ENCODE measurements at places on chromosomes 12 and 14.
A peak's percentile ranks its signal among the peaks of the same experiment; 100 is the strongest.

GRCh38 chr12:78712834-78713481 lies 151.6 kb upstream of the SYT1 start:
- no peak for DNase-seq

DNA sequence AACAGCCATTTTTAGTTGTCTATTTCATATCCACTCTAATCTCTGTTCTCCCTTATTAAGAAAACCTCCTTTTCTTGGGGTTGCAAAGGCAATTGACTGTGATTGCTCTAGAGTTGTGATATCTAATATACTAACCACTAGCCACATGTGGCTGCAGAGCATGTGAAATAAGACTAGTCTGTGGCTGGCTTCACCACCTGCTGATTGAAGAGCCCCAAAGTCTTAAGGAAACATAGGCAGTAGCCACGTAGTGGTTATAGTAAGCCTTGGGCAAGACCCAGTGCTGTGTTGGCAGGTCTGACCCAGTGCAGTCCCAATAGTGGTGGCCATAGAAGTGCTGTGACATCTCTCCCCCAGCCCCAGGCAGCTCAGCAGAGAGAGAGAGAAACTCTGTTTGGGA lies 28.4 kb upstream of the ATP2B1 start:
- no peak for DNase-seq

GRCh38 chr12:6883252-6883651 lies 10.1 kb upstream of the SPSB2 start:
- DNase-seq: no peak

DNA sequence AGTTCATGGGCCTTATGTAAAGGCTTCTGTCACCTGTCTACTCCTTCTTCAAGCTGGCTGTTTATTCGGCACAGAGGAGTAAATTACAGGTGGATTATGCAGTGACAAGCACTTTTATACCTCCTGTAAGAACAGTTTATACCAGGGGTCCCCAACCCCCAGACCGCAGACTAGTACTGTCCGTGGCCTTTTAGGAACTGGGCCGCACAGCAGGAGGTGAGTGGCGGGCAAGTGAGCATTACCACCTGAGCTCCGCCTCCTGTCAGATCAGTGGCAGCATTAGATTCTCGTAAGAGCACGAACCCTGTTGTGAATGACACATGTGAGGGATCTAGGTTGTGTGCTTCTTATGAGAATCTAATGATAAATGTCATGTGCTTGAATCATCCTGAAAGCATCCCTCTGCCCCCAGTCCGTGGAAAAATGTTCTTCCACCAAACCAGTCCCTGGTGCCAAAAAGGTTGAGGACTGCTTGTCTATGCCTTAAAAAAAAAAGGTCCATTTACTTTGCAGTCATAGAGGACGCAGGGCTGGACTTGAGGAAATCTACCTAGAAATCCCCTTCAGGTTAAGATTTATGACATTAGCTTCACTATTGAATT lies 78.8 kb downstream of the ETV6 start:
- DNase-seq: no peak

GRCh38 chr12:92362785-92363184 lies 217.1 kb upstream of the BTG1 start:
- DNase-seq: no peak

DNA sequence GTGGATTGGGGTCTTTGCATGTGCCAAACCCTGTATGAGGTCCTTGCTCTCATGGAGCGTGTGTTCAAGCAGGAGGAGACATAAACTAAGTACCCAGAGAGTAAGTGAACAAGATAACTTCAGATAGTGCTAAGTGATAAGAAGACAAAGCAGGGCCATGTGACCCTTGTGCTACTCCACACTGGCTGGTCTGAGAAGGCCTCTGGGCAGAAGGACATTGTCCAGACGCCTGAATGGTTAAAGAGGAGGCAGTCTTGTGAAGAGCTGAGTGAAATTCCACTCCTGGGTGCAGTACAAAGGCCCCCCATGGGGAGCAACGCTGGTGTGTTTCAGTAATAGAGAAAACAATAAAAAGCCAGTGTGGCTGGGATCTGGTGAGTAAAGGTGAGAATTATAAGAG lies 93.3 kb upstream of the RIC8B start:
- DNase-seq: no peak

DNA sequence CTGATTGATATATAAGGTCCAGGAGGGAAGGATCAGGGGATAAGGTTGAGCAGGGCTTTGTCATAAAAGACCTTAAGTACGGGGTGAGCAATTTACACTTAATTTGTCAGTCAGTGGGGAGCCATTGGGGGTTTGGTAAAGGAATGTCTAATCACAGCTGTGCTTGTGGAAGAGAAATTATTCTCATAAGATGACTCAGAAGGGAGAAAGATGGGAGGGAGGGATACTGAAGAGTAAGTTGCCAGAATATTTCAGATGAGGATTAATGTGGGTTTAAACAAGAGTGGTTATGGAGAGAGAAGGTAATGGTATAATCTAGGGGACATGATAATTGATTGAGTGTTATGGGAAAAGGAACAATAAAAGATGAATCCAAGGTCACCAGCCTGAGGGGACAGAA lies 500.1 kb upstream of the CCDC196 start:
- no peak for DNase-seq

GRCh38 chr14:74697543-74697942 lies 15.3 kb downstream of the AREL1 start:
- no peak for DNase-seq

DNA sequence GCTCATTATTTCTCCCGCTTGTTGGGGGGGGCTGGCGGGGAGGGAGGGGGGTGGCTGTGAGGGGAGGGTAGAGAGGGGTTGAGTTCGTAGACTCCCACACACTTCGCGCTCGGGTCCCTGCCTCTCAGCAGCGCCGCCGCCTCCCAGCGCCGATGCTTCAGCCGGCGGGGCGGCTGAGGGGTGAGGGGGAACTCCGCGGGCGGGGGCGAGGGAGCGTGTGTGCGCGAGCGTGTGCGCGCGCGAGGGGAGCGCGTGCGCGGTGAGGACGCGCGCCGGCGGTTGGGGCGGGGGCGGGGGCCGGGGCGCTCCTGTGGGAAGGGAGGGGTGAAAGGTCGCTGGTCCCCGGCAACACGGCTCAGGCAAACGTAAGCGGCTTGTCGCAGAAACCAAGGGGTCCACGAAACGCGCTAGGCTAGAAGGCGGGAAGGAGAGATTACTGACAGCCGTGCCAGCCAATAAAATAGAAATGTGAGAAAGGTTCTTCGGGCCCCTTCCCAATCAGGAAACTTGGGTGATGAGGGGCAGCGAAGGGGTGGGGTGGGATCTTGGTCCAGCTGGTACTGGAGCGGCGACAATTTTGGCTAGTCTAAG lies 343 bp upstream of the NOVA1 start:
- no peak for DNase-seq

DNA sequence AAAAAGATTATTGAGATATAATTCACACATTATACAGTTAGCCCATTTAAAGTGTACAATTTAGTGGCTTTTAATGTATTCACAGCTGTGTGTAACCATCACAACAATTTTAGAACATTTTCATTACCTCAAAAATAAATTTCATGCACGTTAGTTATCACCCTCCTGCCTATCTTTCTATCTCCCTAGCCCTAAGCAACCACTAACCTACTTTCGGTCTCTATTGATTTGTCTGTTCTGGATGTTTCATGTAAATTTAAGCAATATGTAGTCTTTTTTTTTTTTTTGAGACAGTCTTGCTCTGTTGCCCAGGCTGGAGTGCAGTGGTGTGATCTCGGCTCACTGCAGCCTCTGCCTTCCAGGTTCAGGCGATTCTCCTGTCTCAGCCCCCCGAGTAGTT lies 439.4 kb downstream of the PCNX1 start:
- DNase-seq: no peak

DNA sequence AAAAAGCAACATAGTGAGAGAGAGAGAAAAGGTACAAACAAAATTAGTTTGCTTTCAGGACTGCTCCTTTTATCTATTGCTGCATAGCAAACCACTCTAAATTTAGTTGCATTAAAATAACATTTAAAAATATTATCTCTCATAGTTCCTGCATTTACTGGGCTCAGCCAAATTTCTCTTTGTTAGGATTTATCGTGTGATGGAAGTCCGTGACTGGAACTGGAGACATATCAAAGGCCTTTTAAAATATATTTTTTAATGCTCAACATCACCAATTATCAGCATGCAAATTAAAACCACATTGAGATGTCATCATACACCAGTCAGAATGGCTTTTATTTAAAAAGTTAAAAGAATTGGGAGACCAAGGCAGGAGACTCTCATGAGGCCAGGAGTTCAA lies 107.6 kb upstream of the SYT1 start:
- DNase-seq: no peak

DNA sequence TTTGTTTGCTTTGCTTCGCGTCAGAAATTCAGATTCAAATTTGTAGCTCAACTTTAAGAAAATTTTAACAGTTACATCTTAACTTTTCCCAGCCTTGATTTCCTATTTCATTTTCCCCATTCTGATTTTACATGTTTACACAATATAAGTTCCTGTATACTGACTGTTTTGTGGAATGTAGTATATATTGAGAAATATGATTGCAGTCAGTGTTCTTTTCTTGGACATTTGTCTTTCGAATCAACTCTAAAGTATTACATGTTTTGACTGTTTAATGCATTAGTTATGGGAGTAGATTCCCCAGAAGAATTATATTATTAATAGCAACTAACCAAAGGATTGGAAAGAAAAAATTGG lies 48.1 kb downstream of the PRKCH start:
- DNase-seq: no peak

DNA sequence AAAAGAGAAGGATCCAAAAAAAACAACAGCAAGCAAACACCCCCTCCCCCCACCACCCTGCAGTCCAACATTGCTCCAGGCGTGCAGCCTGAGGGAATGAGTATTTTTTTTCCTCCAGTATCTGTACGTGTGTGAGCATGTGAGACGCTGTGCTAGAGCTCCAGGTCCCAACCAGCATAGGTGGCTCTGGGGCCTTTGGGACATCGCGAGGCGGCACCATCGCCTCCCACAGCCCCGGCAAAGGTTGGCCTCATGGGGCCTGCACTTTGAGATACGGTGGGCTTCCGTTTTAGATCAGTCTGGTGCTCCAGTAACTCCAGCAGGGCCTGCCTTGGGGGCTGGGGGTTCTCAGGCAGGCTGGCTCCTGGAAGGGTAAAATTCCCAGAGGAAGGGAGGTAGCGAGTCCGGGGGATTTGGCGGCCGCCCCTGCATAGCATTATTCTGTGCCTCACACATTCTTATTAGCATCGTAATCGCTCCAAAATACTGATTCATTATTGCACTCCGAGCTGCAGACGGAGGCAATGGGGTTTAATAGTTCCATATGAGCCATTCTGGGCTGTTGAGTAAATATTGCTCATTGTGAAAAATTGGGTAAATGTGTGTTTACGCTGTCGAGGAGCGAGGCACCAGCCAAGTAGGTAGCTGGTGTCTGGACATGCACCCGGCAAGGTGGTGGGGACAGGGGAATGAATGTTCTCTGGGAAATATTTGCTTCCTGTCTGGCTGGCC lies 143.1 kb upstream of the MYL2 start:
- no peak for DNase-seq

DNA sequence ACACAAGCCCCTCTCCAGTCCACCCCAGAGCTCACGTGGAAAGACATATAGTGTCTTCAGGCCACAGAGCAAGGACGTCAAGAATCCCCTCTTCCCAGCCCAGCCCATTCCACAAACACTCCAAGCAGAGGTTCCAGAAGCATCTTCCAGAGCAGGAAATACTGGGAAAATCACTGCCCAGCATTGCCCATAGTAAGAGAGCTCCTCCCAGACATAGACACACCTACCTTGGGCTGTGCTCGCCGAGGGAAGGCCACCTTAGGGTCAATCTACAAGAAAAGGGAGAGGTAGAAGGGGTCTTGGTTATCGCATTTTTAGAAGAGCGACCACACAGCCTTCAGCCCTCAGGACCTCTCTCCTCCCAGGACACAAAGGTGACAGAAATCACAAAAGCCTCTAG lies 4.5 kb downstream of the MSI1 start:
- no peak for DNase-seq

GRCh38 chr12:51923506-51924365 lies 16.4 kb downstream of the ACVRL1 start:
- DNase-seq: peak; percentile 38

- no peak for DNase-seq
These were observed 11.7 kb downstream of the TAOK3 start for GRCh38 chr12:118361092-118361404.

DNA sequence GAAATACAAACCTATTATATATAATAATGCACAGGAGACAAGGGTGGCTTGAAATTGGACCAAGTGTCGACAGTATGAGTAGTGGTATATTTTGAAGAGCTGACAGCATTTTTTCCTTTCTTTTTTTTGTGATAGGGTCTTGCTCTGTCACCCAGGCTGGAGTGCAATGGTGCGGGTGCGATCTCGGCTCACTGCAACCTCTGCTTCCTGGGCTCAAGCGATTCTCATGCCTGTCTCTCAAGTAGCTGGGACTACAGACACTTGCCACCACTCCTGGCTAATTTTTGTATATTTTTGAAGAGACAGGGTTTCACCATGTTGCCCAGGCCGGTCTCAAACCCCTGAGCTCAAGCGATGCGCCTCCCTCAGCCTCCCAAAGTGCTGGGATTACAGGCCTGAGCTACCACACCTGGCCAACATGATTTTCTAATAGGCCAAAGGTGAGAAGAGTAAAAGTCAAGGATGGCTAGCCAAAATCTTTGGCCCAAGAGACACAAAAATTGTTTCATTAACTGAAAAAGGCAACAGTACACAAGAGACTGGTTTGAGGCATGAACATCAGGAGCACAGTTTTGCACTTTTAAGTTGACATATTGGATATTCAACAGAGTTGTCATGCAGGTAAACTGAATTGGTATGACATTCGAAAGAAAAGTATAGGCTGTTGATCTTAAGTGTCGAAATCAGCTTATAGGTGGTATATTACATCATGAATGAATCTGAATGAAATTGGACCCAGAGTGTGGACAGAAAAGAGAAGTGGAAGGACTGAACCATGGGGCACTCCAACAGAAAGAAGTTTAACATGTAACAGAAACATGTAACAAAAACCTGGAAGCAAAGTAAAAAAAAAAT lies 12.5 kb downstream of the HNRNPC start:
- DNase-seq: no peak

GRCh38 chr14:67365476-67365875 lies 5.3 kb downstream of the EIF2S1 start:
- no peak for DNase-seq

- DNase-seq: no peak
These were observed 469.4 kb downstream of the FOXG1 start for GRCh38 chr14:29235991-29236390.

GRCh38 chr12:76201758-76202157 lies 117.3 kb upstream of the NAP1L1 start:
- no peak for DNase-seq

GRCh38 chr14:22266142-22266442 lies 322.9 kb downstream of the DAD1 start:
- no peak for DNase-seq

DNA sequence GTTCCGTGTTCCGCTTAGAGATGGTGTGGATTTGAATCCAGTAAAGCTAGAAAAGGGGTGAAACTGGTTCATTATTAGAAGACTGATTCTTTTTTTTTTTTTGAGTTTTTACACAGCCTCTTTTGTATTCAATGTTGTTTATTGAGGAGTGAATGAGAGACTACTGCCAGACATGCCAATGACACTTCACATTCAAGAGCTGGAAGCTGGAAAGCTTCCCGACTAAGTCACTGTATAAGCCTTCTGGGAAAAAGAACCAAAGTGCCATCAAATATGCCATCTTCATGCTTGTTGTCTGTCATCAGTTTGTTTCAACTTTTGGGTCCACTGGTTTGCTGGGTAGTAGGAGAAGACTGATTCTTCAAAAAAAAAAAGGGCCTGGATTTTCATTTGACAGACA lies 164.8 kb downstream of the ATP23 start:
- DNase-seq: no peak
